ENCODE measurements at places on chromosomes 12 and 14. TPM values are rescaled to one million over a fixed set of nuclear protein-coding genes. Genes with fewer than 3 reads are reported as not detected.

Gene RNASE1
- total RNA-seq, result 5.7 TPM

DNA sequence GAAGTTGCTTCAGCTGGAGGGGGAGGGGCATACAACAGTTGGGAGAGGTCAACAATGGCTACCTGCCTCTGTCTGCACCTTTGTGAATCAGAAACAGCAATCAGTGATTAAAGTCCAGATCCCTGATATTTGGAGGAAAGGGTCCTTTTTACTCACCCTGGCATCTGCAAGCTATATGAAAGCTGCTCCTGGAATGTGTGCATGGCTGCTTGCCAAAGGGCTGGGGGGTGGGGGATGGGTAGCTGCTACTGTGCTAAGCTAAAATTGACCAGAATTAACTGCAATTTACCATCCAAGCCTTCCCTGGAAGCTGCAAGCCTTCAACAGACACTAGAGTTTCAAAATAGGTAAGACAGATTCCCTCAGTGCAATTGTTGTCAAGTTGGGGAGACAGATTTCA, 13.5 kb upstream of the GTF2A1 start:
- H3K27me3 ChIP-seq, result no peaks in the 10 kb centered on the region
- peaks cover 26% of the 10 kb centered on the region for H3K4me1 ChIP-seq
- H3K4me3 ChIP-seq, result no peak overlapping the region
- no peak overlapping the region for H3K27ac ChIP-seq

GRCh38 chr14:95304342-95304741, 15.4 kb downstream of the CLMN start:
- no peaks in the 10 kb centered on the region for H3K36me3 ChIP-seq
- H3K4me3 ChIP-seq, result no peak overlapping the region
- H3K27ac ChIP-seq, result no peak overlapping the region
- peaks cover 11% of the 10 kb centered on the region for H3K4me1 ChIP-seq
- no peaks in the 10 kb centered on the region for H3K27me3 ChIP-seq

DNA sequence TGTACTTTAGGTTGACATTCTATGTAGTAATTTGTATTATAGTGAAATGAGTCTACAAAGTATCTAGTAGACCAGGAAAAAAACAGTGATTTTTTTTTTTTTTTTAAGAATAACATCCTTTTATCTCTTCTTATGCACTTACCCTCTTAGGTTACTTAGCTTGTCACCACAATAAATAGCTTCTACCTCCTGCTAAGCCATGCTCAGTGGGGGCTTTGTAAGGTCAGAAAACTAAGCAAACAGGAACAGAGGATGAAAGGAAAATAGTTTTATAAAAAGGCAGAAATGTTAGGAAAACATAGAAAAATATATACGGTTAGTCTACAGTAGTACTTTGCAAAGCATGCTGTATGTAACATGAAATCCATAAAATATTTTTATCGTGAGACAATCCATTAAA, 385.3 kb upstream of the ATXN7L3B start:
- peaks cover 13% of the 10 kb centered on the region for H3K4me1 ChIP-seq
- no peaks in the 10 kb centered on the region for H3K36me3 ChIP-seq

Gene PZP
- not detected for total RNA-seq

- no peaks in the 10 kb centered on the region for H3K36me3 ChIP-seq
- peak; percentile 42 for DNase-seq
Measured at GRCh38 chr12:3227076-3227975, 150.1 kb downstream of the TSPAN9 start.

DNA sequence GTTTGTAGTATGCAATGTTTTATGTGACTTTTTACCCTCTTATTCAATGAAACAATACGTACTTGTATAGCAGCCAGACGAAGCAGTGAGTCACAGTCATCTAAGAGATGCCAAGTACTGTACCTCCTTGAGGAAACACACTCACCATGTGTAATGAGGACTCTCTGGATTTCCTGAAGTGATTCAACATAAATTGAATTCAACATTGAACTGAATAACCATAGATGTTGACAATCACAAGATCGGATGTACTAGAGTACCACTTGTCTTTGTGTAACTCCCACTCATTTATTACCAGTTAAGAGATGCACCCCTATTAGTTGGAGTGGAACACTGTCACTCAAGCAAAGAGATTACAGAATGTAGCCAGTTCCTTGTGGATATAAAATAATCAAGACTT, 175.2 kb upstream of the HMGA2 start:
- no peaks in the 10 kb centered on the region for H3K27me3 ChIP-seq
- no peak overlapping the region for H3K27ac ChIP-seq
- DNase-seq, result no peak
- H3K4me3 ChIP-seq, result no peak overlapping the region

GRCh38 chr12:39188689-39189088, 254.2 kb downstream of the KIF21A start:
- no peaks in the 10 kb centered on the region for H3K27me3 ChIP-seq
- H3K4me3 ChIP-seq, result no peak overlapping the region
- no peaks in the 10 kb centered on the region for H3K4me1 ChIP-seq
- DNase-seq, result no peak
- H3K36me3 ChIP-seq, result no peaks in the 10 kb centered on the region
- H3K27ac ChIP-seq, result no peak overlapping the region

DNA sequence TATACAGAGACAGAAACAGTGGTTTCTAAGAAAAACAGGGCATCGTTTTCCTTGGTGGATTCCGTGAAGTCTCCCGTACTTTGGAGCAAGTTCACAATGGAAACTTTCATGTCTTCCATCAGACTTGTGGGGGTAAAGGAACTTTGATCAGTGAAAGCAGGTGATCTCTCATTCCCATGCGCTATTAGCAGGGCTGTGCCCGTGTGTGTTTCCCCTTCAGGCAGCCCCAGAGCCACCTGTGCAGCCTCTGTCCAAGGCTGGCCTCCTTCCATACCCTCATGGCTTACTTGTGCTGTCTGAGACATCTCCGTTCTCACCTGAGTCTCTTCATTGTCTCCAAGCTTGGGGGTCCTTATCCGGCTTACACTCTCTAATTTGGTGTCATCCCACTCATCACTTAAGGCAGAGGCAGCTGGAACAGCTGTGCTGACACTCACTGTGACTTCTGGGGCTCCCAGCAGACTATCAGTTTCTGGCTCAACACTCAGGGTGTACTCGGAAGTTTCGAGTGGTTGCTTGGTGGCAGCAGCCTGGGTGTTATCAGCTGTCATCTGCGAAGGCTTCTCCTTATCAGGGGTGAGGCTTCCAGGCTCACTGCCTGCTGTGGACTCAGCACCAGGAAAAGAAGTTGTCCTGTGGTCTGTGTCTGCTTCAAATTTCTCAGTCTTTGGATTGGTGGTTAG, 13.8 kb downstream of the ARMH4 start:
- no peak overlapping the region for H3K4me3 ChIP-seq
- H3K4me1 ChIP-seq, result no peaks in the 10 kb centered on the region
- no peak for DNase-seq
- no peak overlapping the region for H3K27ac ChIP-seq
- no peaks in the 10 kb centered on the region for H3K27me3 ChIP-seq
- H3K36me3 ChIP-seq, result no peaks in the 10 kb centered on the region

GRCh38 chr14:30227436-30227835, 299.8 kb upstream of the PRKD1 start:
- no peaks in the 10 kb centered on the region for H3K27me3 ChIP-seq
- no peak overlapping the region for H3K4me3 ChIP-seq
- H3K4me1 ChIP-seq, result no peaks in the 10 kb centered on the region
- no peaks in the 10 kb centered on the region for H3K36me3 ChIP-seq
- DNase-seq, result no peak
- H3K27ac ChIP-seq, result no peak overlapping the region

Gene KCNJ8
- total RNA-seq, result not detected

GRCh38 chr12:110251381-110251780, 29.7 kb upstream of the ATP2A2 start:
- H3K4me1 ChIP-seq, result peaks cover 11% of the 10 kb centered on the region
- no peak overlapping the region for H3K4me3 ChIP-seq
- no peak for DNase-seq

- H3K27ac ChIP-seq, result no peak overlapping the region
- H3K36me3 ChIP-seq, result no peaks in the 10 kb centered on the region
- DNase-seq, result no peak
- no peak overlapping the region for H3K4me3 ChIP-seq
Measured at GRCh38 chr14:81511111-81511904, 22.3 kb downstream of the SEL1L start.

- no peaks in the 10 kb centered on the region for H3K4me1 ChIP-seq
- H3K4me3 ChIP-seq, result no peak overlapping the region
- H3K27ac ChIP-seq, result no peak overlapping the region
- no peaks in the 10 kb centered on the region for H3K36me3 ChIP-seq
- no peak for DNase-seq
- H3K27me3 ChIP-seq, result no peaks in the 10 kb centered on the region
Measured at GRCh38 chr12:77553976-77554619, 276.6 kb upstream of the NAV3 start.

Gene GPR162
- total RNA-seq, result 10.0 TPM

Gene SMOC1
- total RNA-seq, result 89.3 TPM

GRCh38 chr14:96895658-96896271, 98.6 kb downstream of the VRK1 start:
- no peaks in the 10 kb centered on the region for H3K36me3 ChIP-seq
- H3K4me1 ChIP-seq, result peaks cover 6% of the 10 kb centered on the region
- no peaks in the 10 kb centered on the region for H3K27me3 ChIP-seq
- no peak for DNase-seq
- no peak overlapping the region for H3K27ac ChIP-seq
- H3K4me3 ChIP-seq, result no peak overlapping the region

DNA sequence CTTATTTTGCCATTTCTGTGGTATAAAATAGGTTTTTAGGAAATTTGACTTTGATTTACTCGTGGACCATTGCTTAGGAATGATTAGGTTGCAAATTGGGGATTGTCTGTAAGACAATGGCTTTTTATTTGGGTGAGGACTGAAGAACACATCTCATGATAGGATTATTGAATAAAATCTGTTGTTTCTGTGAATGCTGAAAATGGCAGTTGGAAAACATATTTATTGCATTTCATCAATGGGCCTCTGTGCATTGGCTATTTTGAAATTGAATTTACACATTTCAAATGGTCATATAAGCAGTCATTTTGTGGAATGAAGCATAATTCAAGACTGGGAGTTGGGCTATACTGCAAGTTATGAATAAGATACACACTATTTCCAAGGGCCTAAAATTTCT, 46.0 kb downstream of the FGD4 start:
- H3K36me3 ChIP-seq, result no peaks in the 10 kb centered on the region
- no peak overlapping the region for H3K27ac ChIP-seq
- H3K27me3 ChIP-seq, result no peaks in the 10 kb centered on the region
- peaks cover 22% of the 10 kb centered on the region for H3K4me1 ChIP-seq

DNA sequence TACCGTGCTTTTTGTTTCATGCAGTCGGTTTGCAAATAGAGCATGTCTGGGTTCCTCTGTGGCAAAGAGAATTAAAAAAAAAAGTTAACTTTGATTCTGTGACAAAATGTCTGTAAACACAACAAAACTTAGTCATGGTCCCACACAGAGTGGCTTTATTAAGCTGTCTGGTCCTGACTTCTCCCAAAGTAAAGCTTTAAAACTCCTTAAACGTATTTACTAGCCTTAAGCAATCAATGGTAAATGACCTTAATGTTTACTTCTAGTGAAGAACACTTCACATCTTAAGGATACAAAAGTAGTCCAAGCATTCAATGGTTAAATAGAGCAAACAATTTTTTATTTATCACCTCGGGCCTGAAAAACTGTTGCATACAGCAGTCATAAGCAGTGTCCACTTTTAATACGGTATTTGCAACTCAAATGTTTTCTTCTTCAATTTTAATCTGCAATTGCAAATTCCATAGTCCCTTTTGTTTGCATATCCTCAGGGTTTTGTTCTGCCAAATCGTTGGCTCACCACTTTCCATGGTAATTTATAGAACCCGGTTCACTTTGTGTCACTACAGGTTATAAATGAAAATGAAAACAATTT, 453.0 kb upstream of the MIS18BP1 start:
- H3K4me3 ChIP-seq, result no peak overlapping the region
- H3K27ac ChIP-seq, result no peak overlapping the region
- H3K27me3 ChIP-seq, result no peaks in the 10 kb centered on the region
- no peak for DNase-seq

Gene FOXA1
- total RNA-seq, result 0.99 TPM

DNA sequence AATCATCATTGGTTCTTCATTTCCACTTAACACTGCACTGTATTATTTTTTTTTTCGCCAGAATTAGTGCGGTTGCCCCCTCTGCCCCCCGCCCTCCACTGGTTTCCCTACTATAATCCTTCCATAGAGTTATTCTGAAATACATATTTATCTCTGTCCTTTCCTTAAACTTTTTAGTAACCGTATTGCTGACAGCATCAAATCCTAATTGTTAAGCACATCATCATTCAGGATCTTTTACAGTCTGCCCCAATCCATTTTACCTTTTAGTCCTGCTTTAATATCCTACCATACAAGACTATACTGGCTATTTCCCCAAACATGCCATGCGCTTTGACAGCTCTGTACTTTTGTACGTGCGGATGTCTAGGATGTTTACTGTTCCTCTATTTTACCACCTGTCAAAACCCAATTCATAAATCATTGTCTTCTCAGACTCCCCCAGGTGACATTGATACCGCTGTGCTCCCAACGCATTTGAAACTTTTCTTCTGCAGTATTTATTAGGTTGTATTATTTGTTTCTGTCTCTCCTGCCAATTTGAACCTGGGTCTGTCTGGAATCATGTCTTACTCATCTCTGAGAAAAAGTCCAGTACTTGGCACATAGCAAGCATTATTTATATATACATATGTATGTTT, 1.0 kb downstream of the FGFR1OP2 start:
- H3K27me3 ChIP-seq, result no peaks in the 10 kb centered on the region
- peaks cover 27% of the 10 kb centered on the region for H3K4me1 ChIP-seq
- H3K4me3 ChIP-seq, result peak overlapping the region; percentile 83
- no peak for DNase-seq
- H3K27ac ChIP-seq, result no peak overlapping the region
- H3K36me3 ChIP-seq, result no peaks in the 10 kb centered on the region

DNA sequence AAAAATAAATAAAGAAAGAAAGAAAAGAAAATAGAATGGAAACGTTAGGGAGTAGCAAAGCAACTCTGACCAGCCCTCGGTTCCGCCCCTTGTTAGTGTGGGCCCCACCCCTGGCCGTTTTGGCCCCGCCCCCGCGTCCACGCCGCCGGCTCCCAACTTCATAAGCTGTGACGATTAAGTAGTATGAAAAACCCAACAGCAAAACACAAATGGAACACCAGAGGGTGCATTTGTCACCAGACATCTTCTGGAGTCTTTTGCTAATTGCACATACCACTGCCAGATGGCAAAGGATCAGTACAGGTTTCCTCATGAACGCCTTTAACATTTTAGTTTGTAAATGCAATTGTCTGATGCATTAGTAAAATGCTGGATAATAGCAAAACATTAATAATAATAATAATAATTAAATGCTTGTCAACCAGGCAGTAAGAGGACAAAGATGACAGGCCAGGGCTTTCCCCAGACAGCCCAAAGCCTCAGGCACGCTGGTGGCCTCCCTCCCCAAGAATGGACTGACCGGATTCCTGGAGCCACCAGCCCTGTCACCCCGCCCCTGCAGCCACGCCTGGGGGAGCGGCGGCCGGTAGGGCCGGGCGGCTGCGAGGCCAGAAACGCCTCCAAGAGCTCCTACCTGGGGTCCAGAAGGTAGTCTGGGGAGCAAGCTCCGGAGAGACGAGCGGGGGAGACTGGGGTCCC, 23.6 kb downstream of the HSP90AA1 start:
- no peaks in the 10 kb centered on the region for H3K36me3 ChIP-seq
- no peak overlapping the region for H3K4me3 ChIP-seq
- no peaks in the 10 kb centered on the region for H3K27me3 ChIP-seq
